ENCODE measurements at places on chromosomes 7 and 10.

GRCh38 chr7:30485667-30486066 lies 7.1 kb upstream of the NOD1 start:
- no peak for DNase-seq

- no peak for DNase-seq
Measured at GRCh38 chr7:149317986-149318672, 56.1 kb downstream of the ZNF783 start.

- no peak for DNase-seq
Measured at GRCh38 chr7:54689394-54690049, 69.5 kb downstream of the SEC61G start.

GRCh38 chr7:2478399-2478785 lies 2.2 kb upstream of the GRIFIN start:
- DNase-seq = no peak

- no peak for DNase-seq
Measured at GRCh38 chr10:100364735-100365391, 17.8 kb downstream of the SCD start.

- DNase-seq = no peak
Measured at GRCh38 chr10:113665806-113666354, 2.0 kb upstream of the NRAP start.
